Cortex of kidney (tissue), 1 donor: ENCODE measurements at places on chromosomes 11 and 22.

DNA sequence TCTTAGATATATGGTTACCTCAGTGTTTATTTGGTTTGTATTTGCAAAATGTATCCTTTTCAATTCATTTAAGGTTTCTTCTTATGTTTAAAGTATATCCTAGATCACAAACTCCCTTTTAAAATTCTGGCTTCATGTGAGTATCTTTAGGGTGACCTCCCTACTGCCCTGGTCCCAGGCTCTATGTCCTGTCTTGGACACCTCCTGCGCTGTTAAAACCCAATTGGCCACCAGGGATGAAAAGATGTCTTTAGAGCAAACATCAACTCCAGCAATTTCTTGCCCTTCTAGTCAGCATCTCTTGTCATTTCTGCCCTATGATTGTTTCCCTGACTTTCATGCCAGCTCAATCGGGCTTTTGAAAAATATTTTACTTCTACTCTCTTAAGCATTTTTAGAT lies 28.8 kb upstream of the SYT13 start:
- no peak for DNase-seq

DNA sequence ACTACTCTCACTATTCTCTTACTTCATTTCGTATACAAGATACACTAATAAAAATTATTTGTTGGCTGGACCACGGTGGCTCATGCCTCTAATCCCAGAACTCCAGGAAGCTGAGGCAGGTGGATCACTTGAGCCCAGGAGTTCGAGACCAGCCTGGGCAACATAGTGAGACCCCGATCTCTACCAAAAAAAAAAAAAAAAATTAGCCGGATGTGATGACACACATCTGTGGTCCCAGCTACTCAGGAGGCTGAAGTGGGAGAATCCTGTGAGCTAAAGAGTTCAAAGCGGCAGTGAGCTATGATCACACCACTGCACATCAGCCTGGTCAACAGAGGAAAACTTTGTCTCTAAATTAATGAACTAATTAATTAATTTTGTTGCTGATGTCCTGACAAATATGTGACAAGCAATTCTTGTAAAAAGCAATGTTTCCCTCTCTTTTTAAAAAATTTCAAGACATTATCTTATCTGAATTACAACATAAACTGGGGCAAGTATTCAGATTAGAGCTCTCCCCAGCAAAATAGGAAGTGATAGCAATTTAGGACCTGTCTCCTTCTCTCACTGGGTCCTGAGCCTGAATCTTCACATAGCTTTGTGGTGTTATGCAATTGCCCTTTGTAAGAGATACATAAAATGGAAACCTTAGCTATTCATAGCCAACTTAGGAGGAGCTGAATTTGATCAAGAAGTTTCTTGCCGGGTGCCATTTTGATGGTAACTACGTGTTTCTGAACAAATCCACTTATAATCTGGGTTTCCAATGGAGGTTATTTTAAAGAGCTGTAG lies 17.6 kb upstream of the TMA7B start:
- DNase-seq: no peak

DNA sequence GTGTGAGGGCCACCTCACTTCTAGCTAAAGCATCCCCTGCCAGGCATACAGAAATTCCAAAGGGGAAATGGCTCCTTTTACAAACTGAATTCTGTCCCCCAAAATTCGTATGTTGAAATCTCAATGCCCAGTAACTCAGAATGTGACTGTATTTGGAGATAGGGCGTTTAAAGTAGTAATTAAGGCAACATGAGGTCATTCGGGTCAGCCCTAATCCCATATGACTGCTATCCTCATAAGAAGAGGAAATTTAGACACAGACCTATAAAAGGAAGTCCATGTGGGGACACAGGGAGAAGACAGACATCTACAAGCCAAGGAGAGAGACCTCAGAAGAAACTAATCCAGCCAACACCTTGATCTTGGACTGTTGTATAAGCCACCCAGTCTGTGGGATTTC lies 119.1 kb downstream of the CHST1 start:
- no peak for DNase-seq

- DNase-seq: no peak
Observed at GRCh38 chr11:70464509-70465361, 66.4 kb downstream of the CTTN start.

DNA sequence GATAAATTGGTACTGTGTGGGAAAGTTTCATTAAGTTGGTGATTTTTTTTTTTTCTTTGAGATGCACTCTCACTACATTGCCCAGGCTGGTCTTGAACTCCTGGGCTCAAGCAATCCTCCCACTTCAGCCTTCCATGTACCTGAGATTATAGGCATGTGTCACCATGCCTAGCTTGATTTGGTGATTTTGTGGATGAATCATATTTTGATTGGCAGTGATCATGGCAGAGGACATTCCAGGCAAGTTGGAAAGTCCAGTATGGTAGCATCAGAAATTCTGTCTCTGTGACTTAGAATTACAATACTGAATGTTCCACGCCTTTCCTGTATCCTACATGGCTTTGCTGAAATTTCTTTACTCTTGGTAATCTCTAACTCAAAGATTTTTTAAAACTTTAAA lies 49.4 kb downstream of the HORMAD2 start:
- DNase-seq: no peak

- DNase-seq: no peak
Observed at GRCh38 chr11:84714316-84714780, 912.8 kb downstream of the DLG2 start.
